NB4 (cell line): ENCODE measurements at places on chromosomes 1 and 21.
A peak's percentile ranks its signal among the peaks of the same experiment; 100 is the strongest.

DNA sequence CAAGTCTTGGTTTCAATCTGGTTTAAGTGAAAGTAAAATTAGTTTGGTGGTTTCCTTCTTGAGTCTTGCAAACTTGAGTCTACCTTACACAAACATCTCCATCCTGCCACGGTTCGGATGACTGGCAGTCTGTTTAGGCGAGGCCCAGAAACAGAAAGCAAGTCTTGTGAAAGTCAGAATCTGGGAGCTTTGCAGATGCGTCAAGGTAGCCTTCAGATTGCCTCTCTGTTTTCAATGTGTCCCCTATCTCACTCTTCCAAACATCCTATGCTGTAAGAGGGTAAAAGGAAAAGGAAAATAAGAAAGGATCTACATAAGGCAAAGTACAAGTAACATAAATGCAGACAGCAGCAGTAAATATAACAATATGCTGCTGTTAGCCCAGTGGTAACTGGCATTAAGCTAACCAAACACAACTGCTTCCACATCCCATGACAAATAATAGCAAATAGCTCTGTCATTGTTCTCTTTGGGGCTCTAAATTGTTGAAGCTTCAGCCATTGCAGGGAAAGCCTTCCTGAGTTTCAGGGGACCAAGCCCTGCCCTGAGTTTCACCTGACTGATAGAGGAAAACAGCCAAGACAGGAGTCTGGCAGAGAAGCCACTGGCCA is 26.2 kb upstream of the C1orf105 start:
- no peak for DNase-seq

DNA sequence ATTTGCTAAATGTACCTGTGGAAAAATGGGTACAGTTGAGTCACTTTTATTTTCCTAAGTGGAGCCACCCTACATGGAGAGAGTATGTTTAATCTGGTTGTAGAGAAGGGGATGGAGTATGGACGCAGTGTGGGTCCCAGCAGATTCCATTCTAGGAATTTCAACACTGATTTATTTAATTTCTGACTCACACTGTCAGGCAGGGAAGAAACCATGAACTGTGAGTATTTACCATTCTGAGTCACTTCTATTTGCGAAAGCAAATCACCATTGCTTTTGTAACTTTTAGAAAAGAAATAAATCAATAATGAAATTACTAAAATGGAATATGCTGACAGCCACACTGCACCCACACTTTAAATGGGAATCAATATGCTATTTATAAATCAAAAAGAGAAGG is 339.0 kb downstream of the DSCAM start:
- no peak for DNase-seq

- DNase-seq, result peak; percentile 57
Measured at GRCh38 chr1:244865028-244865371, 657 bp upstream of the HNRNPU start.

DNA sequence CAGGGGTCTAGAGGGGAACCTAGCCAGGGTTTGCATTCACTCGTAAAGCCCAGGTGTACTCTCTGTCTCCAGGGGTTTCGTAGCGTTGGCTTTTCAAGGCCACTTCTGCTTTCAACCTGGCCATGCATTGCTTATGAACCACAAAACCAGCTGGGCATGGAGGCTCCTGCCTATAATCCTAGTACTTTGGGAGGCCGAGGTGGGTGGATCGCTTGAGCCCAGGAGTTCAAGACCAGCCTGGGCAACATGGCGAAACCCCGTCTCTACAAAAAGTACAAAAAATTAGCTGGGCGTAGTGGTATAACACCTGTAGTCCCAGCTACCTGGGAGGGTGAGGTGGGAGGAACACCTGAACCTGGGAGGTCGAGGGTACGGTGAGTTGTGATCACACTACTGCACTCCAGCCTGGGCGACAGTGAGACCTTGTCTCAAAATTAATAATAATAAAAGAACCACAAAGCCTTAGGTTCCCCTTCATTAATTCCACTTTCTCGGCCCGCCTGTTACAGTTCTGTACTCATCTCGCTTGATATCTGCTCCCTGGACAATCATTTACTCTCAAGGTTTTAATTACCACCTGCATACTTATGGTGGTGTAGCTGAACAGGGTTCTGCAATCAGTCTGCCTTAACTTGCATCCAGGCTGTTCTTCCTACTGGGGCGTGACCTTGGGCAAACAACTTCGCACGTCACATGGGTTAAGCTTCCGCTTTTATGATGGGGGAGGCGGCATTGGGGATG is 6.1 kb downstream of the SLC16A4 start:
- DNase-seq, result peak; percentile 62

DNA sequence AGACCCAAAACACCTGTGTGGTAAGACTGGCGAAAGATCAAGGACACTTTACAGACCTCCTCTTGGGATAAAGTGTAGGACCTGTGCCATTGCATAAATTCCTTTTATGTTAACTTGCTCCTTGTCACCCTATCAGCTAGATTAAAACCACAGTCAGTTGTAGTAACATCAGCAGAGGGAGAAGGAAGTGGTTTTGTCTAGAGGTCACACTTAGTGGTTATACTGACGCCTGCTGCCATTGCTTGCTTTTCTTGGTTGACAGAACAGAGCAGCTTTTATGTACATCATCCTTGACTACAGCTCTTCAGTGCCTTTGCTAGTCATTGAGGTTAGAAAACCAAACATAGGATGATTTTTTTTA is 101.4 kb downstream of the PBX1 start:
- DNase-seq, result peak; percentile 82

- no peak for DNase-seq
Measured at GRCh38 chr1:204292740-204293139, 67.0 kb downstream of the PLEKHA6 start.

DNA sequence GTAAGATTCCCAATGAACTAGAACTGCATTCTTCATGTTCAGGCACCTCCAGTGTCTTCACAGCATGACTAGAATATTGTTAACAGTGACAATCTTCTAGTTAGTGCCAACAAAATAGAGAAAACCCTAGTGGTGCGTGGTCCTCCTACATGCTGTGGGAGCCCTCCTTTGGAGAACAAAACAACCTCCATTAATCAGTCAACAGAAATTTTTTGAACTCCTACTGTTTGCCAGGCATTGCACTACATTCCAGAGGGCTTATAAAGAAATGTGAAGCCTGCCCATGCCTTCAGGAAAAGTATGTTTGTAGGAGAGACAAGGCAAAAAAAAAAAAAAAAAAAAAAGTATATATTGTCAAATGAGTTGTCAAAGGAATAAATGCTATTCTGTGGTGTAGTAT is 252.7 kb downstream of the LRRC40 start:
- DNase-seq, result no peak

DNA sequence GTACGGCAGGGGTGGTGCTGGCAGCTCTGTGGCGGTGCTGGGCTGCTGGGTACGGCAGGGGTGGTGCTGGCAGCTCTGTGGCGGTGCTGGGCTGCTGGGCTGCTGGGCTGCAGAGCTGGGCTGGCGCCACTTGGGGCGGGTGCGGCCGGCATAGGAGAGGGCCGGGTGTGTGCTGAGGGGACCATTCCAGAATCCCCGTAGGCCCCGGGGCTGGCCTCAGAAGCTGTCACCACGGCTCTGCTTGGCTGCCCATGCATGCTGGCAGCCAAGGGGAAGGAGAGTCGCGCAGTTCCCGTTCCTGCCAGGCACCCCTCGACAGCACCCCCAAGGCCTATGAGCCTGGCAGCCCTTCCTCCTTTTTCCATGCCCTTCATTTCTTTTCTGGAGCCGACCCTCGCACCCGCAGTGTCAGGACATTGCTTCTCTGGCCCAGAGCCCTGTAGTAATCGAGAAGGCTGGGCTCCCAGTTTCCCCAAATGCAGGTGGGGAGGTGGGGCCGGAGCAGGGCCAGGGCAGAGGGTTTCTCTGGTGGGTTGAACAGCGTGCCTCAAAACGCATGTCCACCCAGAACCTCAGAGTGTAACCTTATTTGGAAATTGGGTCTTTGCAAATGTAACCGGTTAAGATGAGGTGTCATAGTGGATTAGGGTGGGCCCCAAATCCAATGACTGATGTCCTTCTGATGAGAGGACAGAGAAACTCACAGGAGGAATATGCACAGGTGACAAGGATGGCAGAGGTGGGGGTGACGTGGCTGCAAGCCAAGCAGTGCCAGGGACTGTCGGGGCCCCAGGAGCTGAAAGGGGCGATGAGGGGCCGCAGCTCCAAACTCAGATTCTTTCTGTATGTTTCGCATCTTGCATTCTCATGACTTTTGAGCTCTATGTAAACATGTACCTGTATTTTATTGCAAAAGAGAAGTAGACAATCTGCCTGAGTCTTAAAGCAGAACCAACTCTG is 71.0 kb upstream of the ACTRT2 start:
- DNase-seq, result no peak

- DNase-seq, result peak; percentile 46
Measured at GRCh38 chr21:34826836-34827235, 158.0 kb downstream of the CLIC6 start.

DNA sequence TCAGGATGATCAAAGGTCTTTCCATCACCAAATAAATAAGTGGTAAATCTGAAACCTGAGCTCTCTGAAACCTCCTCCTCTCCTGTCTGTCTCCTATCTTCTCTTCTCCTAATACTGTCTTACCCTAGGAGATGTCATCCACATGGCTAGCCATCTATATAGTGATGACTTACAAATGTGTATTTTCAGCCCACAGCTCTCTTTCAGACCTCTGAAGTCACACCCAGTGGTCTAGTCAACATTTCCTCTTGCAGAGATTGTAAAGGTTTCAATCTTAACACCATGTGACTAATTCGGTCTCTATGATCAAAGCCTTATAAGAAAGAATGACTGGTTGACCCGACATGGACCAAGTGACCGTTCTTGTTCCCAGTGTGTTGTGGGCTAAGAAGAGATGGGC is 63.1 kb upstream of the DPT start:
- DNase-seq, result no peak

DNA sequence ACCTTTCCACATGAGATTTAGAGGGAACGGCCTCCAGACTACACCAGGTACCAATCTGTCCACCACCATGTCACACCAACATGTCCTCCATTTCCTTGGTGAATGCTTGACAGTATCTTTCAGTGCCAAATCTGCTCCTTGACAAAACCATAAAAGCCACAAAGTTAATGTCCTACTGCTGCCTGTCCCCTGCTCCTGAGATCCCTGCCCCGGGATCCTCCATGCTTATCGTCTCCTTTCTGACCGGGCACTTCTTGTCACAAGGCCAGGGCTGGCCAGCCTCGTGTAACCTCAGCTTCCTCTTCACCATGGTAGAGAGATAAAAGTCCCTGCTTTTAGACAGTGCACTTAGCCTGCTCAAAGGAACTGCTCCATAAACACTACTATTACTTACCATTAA is 136.2 kb downstream of the NAV1 start:
- DNase-seq, result no peak

GRCh38 chr1:80054129-80054528 is 1047.6 kb upstream of the ADGRL4 start:
- peak; percentile 2 for DNase-seq

DNA sequence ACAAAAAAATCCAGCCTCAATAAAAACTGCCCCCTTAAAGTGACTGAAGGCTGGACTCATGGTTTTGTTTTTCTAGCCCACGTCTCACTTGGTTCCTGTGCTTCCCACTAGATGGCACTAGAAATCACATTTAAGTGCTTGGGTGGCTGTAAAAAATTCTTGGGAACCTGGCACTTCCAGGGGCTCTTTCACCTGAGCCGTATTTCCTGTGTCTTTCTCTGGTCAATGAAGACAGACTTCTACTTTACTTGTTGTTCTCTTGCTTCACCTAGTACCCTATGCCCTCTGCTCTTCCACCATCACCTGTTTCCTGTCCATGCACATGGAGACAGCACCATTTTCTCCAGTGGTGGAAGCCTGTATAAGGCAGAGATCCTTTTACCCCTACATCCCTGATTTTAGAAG is 20.0 kb downstream of the METTL13 start:
- DNase-seq, result peak; percentile 44

- DNase-seq, result peak; percentile 66
Measured at GRCh38 chr1:53393325-53393792, 65.5 kb upstream of the LRP8 start.

DNA sequence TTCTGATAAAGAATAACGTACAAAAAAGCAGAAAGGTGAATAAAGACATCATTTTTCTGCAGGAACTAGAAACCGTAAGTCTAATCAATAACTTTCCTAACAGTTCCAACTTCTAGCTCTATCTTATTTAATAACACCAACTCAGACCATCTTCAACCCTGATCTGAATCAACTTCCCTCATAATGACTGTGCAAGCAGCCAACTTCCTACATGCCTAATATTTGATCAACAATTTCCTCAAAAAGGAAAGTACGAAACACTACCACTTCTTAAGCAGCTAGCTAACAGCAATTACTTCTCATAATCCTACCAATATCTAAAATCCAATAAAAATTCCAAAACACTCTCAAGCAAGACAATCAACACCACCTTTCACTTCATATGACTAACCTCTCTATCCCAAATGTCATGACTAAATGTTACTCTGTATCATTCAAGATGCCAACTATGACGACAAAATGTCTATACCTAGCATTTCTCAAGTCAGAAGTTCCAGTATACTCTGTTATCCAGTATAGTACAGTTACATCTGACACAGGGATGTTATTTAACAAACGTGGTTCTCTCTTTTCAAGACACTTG is 1.7 kb downstream of the COP1 start:
- peak; percentile 47 for DNase-seq

DNA sequence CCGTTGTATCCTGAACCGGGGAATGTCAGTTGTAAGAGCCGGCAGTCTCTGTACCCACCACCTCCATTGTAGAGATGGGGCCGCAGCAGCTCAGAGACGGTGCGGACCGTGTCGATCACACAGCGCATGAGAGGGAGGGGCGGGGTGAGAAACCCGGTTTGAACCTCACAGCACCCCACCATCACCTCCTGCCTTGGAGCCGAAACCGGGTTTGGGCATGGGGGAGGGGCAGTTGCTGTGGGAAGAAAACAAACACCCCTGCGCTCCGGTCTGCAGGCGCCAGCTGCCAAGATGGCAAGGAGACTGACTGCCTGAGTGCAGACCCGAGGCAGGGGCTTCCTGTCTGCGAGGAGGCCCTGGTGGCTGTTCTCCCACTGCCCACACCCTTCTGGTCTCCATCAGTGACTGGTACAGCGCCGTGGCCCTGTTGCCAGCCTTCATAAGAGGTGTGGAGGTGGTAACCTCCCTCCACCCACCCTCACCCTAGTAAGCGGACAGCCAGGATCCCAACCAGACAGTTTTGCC is 69.2 kb upstream of the SSBP3 start:
- no peak for DNase-seq

DNA sequence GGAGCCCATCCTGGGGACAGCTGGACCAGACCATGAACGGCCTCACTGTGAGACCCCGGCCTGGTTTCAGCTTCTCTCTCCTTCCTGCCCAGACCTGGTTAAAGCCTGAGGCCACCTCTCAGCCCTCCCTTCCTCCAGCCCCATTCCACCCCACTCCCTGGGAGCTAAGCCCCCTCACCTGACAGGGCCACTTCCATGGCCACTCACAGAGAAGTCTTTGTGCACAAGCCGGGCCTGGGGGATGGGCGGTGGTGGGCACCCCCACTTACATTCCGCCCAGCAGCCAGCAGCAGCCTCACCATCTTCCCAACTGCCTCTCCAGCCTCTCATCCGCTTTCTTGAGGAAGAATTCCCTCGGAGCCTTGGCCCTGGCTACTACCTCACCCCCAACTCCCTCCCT is 40.4 kb downstream of the RHBG start:
- DNase-seq, result no peak

GRCh38 chr1:119968068-119968492 is 71.8 kb upstream of the ADAM30 start:
- DNase-seq, result peak; percentile 69

GRCh38 chr1:8167936-8168335 is 141.8 kb upstream of the ERRFI1 start:
- DNase-seq, result no peak

- no peak for DNase-seq
Measured at GRCh38 chr1:198548890-198549289, 8.4 kb upstream of the ATP6V1G3 start.
